ENCODE measurements at places on chromosomes 3 and 15.

DNA sequence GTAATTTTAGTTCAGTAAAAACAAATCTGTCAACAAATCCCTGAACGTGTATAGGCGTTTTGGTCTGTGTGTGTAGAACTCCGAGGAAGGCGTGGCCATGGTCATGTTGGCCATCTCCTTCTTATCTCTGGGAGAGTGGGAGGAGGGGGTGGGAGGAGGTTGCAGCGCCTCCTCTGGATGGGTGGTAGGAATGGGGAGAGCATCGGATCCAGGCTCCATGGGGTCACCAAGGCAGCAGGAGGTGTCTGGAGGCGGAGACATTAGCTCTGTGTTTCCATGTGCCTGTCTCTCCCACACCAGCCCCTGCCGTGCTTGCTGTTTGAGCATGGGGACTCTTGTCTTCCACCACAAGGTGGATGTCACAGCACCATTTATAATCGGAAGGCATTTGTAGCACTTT is 34.5 kb upstream of the TRPM1 start:
- DNase-seq, result no peak

- DNase-seq, result no peak
These were observed 46.6 kb upstream of the CTSH start for GRCh38 chr15:78991476-78991875.

- no peak for DNase-seq
These were observed 3.8 kb upstream of the PLXND1 start for GRCh38 chr3:129610276-129610675.

DNA sequence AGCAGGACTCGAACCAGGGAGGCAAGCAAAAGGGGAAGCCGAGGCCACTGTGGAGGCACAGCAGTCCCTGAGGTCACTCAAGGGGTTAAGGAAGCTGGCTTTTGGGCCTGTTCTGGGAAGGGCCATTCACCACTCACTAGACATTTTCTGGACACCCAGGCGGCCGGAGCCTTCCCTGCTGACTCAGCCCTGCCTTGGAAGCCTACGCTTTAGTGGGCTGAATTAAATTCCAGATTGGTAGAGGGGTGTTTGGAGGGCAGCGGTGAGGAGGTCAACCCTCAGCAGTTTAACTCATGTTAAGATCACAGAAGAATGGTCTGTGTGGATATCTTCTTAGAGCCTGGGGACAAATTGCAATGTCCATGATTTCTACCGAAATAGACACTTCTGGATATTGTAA is 152.8 kb downstream of the GABRG3 start:
- no peak for DNase-seq

- peak; percentile 68 for DNase-seq
These were observed 13.2 kb downstream of the MRAS start for GRCh38 chr3:138361561-138361971.

DNA sequence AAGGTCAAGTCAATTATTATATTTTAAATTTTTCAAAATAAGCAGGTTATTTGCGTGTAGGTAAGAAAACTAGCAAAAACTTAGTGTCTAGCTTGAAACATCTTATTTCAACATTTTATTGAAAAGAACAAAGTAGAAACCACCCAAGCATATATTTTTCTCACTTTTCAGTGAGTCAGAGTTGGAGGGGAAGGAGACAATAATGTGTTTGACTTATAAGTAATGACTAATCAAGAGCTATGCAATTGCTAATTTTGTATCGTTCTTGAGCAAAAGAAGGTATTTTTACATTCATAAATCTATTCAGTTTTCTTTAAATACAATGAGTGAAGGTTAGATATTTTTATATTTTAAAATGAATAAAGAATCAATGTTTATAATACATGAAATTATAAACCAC is 54.4 kb upstream of the P2RY1 start:
- peak; percentile 5 for DNase-seq

- no peak for DNase-seq
These were observed 169.7 kb upstream of the AGTR1 start for GRCh38 chr3:148528024-148528423.

GRCh38 chr3:177528306-177529070 is 331.2 kb upstream of the TBL1XR1 start:
- DNase-seq, result no peak

DNA sequence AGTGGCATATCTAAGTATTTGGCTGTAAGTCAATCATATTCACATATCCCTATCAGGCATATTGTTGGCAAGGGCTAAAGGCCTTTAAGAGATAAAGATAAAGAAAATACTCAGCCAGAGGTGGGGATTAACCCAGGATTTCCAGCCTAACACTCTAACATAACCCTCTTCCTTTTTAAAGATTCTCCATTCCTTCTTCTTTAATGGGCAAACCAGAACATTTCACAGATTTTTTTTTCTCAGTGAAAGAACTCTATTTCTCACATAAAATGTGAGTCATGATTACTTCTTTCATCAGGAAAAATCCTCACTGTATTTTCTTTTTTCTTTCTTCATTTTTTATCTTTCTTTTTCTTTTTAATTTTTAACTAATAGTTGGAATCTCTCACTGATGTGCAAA is 200.4 kb downstream of the NR1D2 start:
- no peak for DNase-seq

DNA sequence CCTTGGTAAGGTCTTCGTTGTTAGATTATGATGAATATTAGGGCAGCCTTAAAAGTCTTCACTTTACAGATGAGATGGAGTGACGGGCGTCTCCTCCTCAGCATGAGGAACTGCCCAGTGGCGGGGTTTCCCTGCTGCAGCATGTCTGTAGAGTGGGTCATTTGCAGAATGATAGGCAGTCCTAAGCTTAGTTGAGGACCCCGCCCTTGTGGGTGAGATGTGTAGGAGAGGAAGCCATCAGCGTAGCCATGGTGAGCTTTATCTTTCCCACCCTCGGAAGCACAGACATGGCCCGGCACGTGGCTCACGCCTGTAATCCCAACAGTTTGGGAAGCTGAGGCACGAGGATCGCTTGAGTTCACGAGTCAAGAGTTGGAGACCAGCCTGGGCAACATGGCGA is 877 bp downstream of the NIT2 start:
- no peak for DNase-seq

GRCh38 chr15:31101262-31102038 is at the start of gene TRPM1:
TRPM1 (minus strand) TSS chr15:31101725; CDS start chr15:31081355, 20,370 bp downstream.
- no peak for DNase-seq

DNA sequence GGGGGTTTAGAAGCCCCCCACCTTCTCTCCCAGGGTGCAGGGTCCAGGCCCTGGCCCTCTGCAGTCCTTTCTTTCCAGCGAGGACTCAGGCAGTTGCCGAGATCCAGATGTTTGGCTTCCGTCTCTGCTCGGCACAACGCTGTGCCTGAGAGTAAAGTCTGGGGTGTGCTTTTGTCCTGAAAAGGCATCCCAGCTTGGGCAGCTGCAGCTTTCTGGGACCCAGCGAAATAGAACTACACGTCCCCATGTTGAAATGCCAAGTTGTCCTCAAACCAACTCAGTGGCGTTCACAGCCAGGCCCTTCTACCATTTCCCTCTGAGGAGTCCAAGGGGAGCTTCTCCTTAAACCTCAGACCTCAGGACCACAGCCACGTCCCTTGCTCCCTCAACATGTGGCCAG is 23.1 kb downstream of the FGD5 start:
- DNase-seq, result no peak

DNA sequence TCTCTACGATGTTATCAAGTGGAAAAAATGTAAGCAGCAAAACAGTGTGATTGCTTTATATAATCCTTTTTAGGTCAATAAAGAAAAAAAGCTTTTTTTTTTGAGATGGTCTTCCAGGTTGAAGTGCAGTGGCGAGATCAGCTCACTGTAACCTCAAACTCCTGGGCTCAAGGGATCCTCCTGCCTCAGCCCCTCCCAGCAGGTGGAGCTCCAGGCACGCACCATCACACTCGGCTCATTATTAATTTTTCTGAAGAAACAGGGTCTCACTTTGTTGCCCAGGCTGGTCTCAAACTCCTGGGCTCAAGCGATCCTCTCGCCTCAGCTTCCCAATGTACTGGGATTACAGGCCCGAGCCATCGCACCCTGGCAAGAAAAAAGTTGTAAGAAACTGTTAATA is 17.3 kb downstream of the RNF168 start:
- DNase-seq, result no peak

DNA sequence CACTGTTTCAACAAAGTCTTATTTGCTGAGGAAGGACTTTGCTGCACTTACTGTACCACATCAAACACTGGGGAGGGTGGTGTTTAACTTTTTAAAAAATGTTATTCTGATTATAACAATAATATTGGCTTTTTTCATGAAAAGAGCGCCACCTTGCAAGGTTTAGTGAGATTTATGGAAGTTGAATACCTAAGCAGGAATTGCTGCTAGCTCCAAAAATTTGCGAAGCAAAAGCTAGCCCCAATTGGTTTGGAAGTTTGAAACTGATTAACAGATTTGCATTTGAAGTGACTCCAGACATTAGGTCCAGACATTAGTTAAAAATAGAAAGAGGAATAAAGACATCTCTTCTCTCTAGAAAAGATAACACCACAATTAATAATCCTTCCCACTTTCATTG is 6.7 kb downstream of the ZIC1 start:
- DNase-seq, result no peak

Measured in kidney epithelial cell (primary cell).